ENCODE measurements at places on chromosomes 2 and 18.

DNA sequence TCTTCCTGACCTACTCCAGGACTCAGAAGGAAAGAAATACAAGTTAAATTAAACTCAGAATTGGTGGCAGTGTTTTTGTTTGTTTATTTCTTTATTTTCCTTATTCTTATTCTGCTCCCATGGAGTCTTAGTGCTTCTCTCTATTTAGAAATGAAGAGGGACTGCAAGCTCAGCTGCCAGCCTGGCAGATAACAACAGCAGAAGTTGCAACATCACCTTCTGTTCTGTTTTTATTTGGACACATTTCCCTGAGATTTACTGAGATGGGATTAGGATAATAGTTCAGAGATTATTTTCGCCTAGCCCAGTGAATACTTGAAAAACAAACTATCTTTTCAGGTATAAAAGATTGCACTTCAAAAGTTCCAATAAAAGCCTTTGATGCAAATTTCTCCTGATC lies 70.4 kb upstream of the DTNA start:
- DNase-seq, result no peak

DNA sequence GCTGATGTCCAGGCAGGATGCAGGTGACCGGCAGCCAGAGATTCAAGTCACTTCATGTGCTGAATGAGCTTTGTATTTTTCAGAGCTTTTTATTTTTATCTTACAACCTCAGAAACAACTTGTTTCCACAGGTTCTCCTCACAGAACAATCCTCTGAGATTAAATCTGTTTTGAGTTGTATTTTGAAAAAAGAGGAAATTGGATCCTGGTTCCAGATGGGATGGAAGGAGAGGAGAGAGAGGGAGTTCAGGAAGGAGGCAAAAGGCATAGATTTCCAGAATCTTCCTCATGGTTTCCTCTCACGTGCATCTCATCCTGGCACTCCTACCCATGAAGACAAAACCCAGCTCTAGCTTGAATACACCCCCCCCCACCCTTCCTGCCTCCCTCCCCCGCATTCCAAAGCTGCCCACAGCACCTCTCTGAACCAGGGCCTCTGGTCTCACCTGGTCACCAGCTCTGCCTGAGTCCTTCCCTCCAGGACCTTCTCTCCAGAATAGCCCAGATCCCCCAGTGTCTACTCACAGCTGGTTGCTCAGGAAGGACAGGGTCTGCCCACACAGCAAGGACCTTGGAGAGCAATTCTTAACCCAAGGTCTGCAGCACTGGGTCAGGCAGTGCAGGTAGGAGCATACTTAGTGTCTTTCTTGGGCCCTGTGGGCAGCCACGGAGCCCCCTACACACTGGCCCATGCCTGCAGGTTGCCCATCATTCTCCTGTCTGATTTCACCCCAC lies 104.7 kb downstream of the ZFP36L2 start:
- DNase-seq, result no peak

- DNase-seq, result no peak
These were observed 235.1 kb downstream of the SEPTIN10 start for GRCh38 chr2:109378682-109379081.

GRCh38 chr2:1741851-1742250 lies 2.5 kb downstream of the PXDN start:
- no peak for DNase-seq

- no peak for DNase-seq
These were observed 114.5 kb upstream of the MAPRE2 start for GRCh38 chr18:34926683-34927082.

DNA sequence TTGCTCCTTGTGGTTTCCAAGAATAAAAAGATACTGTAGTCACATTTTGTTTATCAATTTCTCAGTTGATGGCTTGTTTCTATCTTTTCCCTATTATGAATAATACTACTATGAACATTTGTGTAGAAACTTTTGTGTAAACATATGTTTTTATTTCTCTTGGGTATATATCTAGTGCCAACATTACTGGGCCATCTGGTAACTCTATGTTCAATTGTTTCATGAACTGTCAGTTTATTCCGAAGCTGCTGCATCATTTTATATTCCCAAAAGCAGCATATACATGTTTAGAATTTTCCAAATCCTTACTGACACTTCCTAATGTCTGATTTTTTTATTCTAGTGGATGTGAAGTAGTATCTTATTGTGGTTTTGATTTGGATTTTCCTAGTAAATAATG lies 737.6 kb upstream of the TMEFF2 start:
- DNase-seq, result no peak

DNA sequence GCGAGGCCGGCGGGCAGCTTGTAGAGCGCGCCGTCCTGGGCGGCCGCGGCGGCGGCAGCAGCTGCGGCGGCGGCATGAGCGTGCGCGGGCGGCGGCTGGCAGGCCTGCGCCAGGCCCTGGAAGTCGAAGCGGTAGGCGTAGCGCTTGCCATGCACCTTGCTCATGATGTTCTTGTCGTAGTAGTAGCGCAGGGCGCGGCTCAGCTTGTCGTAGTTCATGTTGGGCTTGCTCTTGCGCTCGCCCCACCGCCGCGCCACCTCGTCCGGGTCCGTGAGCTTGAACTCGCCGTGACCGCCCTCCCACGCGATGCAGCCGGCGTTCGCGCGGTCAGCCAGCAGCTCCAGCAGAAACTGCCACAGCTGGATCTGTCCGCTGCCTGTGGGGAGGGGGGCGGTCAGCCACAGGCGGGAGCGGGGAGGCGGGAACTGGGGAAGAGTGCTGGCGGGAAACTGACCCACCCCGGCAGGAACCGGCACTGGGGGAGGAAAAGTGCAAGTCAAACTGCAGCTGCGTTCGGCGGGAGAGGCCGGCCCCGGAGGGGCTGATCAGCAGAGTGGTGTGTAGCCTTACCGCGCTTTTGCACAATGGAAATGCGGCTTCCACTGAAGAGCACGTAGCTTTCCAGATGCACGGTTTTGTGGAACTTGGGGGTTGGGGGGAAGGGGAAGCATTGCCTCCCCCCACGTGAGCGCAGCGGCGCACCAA lies 3.0 kb downstream of the FEV start:
- DNase-seq, result no peak

Data from NCI-H187 treated with DMSO at 0.1 percent for 48 hours (cell line).